HFF-Myc (cell line): ENCODE measurements at places on chromosomes 4 and X.
A peak's percentile ranks its signal among the peaks of the same experiment; 100 is the strongest.

DNA sequence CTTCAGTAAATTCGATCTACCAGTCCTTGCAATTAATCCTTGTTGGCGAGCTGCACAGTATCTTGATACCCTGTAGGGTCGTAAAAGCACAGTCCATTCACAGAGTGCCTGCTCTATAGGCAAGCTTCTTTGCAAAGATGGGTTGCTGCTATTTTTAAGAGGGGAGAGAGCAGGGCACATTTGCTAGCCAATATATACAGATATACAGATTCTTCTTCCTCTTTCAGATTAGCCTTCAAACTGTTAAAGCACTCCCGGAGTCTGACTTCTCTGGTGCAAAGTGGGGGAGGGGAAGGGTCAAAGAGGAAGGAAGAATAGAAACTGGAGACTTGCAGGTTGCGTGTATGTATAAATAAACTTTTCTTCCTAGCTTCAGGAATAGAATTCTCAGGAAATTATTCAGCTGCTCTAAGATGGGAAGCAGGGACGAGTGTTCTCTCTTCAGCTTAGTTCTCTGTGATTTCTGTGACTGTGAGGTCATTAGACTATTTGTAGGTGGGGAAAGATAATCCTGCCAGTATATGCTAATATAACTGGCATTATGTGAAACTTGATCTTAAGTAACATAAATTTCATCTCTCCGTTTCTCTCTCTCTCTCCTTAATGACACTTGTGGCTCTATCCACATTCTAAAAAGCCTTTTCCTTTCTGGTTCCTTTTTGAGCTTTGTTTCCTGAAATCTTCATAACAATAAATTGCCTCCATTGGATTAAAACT, at the start of gene CYSLTR1:
Gene CYSLTR1 (minus strand): TSS at position 242 of the 717 bp plus-strand sequence. CDS start 53,865 bp downstream, outside the sequence.
- DNase-seq = no peak

GRCh38 chr4:181810711-181811110, 432.5 kb upstream of the TENM3 start:
- DNase-seq = no peak

DNA sequence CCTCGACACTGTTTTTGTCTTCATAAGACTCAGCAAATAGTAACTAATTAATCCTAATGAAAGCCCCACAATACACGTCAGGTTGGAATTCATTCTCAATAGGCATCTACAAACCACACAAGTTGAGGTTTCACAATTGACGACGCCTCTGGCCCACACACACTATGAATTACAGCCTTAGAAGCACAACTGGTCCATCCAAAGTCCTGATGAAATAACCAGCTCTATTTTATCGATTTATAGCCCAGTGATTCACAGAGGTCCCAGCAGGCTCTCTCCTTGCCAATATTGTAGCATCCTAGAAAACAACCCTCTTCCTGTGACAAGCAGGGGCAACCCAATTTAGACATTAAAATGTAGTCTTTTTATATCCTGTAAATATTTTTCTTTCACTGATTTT, 112.1 kb downstream of the NR3C2 start:
- DNase-seq = no peak

DNA sequence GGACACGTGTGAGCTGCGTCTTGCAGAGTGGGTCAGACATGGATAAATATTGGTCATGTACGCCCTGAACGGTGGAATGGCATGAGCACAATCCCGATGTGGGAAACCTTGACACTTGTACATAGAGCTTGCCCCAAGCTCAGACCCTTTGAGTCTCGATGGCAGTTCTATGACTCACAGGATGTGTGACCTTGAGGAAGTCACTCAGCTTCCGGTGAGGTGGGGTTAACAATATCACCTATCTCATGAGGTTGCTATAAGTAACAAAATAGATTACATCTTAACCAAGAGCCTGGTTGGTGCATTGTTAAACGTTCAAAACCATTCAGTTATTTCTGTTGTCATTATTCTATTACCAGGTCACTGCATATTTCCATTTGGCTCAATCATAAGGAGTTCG, 109.1 kb upstream of the TBL1X start:
- DNase-seq = no peak

GRCh38 chr4:40157436-40157835, 39.4 kb upstream of the RHOH start:
- no peak for DNase-seq

- no peak for DNase-seq
These were observed 34.7 kb upstream of the HPGDS start for GRCh38 chr4:94377294-94377693.

- DNase-seq = no peak
These were observed 124.8 kb upstream of the EOLA2 start for GRCh38 chrX:150063138-150063518.

DNA sequence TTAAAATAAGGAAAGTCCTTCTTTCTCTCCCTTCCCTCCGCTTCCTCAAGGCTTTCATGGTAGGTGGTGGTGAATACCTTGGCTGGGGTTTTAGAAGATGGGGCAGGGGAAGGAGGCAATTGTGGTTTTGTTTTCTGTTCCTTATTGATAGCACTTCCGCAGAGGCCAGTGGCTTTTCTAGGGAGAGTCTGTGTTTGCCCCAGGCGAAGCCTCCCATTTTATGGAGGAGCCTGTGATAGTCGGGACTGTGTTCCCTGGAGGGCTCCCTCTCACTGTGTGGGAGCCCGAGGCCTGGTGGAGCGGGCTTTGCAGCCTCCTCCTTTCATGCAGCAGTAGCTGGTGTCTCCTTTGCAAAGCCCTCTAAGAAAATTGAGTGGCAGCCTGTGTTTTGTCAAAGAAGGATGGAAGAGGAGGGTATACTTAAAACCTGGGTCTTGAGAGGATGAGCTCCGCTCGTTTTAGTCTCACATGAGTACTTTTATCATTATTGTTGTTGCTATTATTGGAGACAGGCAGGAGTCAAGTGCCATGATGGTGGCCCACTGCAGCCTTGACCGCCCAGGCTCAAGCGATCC, 29.8 kb upstream of the STOX2 start:
- DNase-seq = no peak

DNA sequence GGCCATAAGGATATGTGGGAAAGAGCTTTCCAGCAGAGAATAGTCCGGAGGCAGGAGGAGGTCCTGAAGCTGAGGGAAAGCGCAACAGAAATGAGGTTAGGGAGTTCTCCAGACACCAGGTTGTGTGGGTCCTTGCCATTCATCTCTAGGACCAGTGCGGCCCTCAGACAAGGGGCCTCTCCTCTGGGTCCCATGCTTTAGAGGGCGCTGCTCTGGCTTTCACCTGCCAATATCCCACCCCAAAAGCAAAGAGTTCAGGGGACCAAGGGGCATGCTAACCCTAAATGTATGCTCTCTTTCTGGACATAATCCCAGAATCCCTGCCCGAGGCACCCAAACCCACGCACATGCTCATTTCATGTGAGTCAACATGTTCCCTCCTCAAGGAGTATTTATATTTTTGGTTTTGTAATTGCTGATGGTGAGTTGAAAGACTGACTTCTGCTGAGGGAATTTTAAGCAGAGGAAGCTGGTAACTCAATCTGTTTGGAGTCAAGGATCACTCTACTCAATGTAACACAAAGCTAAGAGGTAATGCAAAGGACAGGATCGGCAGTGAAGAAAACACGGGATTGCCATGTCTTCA, 14.8 kb downstream of the RPL34 start:
- DNase-seq = no peak

DNA sequence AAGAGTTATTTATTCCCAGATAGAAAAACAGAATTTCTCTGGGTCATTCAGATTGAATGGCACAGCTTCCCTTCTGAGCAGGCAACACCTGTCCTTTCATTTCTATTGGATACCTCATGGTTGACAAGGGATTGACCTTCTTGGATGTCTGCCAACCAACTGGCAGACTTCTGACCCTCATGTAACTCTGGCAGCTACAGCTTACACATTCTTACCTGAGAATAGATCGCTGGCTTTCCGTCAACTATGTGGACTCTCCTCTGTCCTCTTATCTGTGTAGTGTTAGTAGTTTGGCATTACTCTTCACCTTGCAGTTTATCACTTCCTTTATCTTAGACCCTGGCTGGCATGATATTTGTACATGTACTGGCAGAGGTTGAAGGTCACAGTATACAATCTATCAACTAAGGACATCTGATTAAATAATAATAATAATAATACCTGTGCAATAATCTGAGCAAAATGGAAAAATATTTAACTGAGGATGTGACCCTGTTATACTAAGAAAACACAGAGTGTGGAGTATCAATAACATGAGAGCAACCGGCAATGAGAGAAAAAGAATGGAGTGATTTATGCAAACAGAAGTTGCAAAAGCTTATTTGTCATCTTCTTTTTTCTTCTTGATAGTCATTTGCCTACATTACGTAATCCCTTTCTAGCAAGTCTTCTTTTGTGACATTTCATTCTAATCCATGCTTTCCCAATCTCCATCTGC, 1118.2 kb downstream of the ARAP2 start:
- DNase-seq = no peak

DNA sequence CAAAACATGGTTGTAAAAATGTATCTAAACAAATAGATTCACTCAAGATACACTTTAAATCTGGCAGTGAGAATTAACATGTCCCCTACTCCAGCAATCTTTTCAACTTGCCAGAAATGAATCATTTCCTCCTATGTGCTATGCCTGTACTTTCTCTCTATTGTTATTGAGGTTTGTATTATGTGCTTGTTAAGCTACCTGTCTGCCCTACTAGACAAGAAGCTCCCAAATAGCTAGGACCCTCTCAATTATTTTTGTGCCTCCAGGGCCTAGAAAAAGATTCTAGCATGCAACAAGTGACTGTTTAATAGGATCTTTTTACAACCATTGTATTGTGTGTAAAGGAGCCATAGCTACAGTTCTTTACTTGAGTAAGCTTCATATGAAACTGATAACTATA, 3.5 kb upstream of the SAP30 start:
- DNase-seq = no peak

GRCh38 chr4:125828346-125828745, 513.6 kb downstream of the FAT4 start:
- DNase-seq = no peak

DNA sequence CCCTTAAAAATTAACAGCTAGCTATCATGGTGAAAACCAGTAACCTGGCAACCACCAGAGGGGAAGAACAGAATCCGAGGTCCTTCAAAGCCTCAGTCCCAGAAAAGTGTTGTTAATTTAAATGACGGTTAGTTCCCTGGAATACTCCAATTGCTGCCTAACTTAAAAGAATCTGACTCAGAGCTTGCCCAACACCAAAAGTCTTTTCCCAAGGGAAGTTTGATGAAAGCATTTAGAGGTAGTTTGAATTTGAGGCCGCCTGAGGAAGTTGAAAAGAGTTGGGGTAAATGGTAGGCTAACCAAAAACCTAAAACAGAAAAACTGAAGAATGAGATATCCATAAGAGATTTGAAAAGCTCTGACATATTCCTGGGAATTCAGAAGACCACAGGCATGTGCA, 46.6 kb downstream of the IL13RA2 start:
- DNase-seq = no peak

DNA sequence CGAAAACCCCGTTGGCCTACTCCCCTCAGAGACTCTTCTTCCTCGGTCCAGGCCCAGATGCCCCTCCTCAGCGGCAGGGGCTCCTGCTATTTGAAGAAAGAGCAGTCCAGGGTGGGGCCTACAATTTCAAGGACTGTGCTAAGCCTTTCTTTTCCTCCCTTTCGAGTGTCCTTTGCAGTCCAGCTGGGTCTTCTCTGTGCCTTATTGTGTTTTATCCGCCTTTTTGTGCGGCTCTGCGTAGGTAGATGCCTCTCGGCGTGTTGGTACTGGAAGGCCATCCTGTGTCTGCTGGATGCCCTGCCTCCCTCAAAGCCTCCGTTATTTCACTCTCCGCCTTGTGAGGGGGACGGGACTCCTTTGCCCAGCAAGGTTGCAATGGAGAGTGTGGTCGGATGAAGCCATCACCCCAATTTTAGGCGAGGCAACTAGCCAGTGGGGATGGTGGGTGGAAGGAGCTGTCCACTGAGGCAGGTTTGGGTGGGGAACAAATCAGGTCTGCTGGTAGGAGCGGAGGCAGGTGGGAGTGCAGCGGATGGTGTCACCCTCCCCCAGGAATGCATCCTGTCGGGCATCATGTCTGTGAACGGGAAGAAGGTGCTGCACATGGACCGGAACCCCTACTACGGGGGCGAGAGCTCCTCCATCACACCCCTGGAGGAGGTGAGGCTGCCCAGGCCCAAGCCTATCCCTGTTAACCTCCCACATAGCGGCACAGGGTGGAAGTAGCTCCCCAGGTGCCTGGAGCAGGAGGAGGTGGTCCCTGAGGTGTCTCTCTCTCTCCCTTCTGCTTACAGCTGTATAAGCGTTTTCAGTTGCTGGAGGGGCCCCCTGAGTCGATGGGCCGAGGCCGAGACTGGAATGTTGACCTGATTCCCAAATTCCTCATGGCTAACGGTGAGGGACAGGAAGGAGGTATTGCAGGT, 1.3 kb downstream of the GDI1 start:
- no peak for DNase-seq

GRCh38 chr4:189828081-189828697, 112.5 kb upstream of the FRG1 start:
- no peak for DNase-seq

- DNase-seq = no peak
These were observed 104.2 kb downstream of the ANK2 start for GRCh38 chr4:113153529-113154101.

- no peak for DNase-seq
These were observed 85.7 kb downstream of the KCNIP4 start for GRCh38 chr4:21862917-21863316.

- DNase-seq = no peak
These were observed 358.3 kb upstream of the BOD1L1 start for GRCh38 chr4:13985837-13986236.

DNA sequence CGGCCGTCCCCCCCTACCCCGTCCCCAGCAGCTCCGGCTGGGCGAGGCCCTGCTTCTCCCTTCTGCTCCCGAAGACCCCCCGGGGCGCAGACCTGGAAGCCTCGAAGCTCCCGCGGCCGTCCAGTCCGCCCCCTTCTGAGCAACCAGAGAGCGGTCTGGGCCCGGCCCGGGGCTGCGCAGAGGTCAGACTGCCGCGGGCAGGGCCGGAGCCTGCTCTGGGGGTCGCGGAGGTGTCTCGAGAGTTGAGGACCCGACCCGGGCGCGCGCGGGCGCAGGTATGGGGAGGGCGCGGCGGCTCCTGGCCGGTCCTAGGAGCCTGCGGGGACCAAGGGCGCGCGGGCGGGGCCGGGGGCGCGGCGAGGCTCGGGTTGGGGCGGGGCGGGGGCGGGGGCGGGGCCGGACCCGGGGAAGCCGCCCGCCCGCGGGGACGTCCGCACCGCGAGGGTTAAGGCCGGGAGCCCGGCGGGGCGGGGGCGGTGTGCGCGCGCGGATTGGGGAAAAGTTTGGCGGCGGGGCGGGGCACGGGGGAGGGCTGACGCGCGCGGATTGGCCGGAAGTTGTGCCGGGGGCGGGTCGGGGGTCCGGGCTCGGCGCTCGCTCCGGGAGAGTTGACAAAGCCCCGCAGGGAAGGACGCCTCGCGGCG, at the start of gene FGFRL1:
Gene FGFRL1 (plus strand): TSS at position 605 of the 644 bp plus-strand sequence. CDS start 860 bp downstream, outside the sequence.
- peak; percentile 36 for DNase-seq

DNA sequence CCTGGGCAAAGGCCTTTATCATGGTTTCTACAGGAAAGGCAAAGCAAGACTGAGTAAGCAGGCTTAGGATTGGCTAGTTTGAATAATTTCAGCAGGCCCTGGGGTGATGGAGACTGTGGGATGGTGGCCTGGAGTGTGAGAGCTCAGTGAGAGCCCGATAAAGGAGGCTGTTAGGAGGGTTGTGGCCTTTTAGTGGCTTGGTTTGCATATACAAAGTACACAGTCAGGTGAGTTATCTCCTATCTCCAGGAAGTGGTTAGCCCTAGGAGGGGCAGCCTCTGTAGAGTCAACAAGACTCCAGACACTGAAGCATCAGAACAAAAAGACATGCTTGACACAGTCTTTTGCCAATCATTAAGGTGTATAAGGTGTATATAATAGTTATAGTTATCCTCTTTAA, 157.2 kb downstream of the CFAP299 start:
- DNase-seq = no peak
